ENCODE measurements at places on chromosomes 16 and 17.

DNA sequence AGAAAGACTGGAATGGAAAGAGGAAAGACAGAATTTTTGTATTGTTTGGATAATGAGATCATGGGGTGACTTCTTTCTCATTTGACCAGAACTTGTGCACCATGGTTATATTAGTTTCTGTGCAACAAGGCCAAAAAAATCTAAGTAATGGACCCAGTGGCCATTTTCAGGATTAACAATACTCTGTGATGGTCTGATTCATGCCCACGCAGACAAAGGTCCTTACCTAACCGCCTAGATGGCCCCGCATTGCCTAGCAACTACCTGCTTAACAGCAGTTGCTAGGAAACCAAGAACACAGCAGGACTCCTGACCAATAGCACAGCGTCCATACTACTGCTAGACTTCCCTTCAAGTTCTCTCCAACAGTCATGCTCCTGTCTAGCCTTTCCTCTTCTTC is 22.4 kb downstream of the MIS12 start:
- DNase-seq, result no peak

DNA sequence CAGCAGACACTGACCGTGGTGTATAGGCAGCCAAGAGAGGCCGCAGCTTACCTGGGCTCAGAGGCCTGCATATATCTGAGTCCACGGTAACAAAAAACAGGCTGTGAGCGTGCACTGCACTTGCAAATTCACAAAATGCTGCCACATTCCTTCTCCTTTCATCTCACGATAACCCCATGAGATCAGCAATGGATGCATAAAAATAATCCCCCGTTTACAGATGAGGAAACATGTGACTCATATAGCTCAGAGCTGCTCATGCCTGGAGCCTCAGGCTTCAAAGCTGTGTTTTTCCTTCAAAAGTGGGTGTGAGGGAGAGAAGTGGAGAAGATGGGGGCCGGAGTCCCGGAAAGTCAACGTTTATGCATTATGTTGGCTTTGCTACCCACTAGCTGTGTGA is 118.3 kb upstream of the FOXF1 start:
- DNase-seq, result no peak

- DNase-seq, result no peak
Measured at GRCh38 chr17:72125742-72126141, 4.9 kb downstream of the SOX9 start.

DNA sequence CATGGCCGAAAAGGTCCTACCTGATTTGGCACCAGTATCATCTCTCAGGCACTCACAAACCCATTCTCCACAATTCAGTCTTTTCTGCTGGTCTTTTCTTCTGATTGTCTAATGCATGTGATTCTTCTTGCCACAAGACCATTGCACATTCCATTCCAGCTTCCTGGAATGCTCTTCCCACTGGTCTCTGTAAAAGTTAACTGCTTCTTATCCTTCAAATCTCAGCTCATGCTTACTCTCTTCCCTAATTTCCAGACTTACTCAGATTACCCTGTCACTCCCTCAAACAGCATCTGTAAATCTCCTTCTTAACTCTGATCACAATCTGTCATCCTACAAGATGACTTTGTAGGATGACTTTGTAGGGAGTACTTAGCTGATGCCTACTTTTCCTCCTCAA is 320.2 kb downstream of the MAP2K6 start:
- no peak for DNase-seq

GRCh38 chr17:28916302-28916934 is 13.5 kb upstream of the DHRS13 start:
- DNase-seq, result peak; percentile 37

GRCh38 chr16:78742501-78743283 is 643.2 kb downstream of the WWOX start:
- no peak for DNase-seq

DNA sequence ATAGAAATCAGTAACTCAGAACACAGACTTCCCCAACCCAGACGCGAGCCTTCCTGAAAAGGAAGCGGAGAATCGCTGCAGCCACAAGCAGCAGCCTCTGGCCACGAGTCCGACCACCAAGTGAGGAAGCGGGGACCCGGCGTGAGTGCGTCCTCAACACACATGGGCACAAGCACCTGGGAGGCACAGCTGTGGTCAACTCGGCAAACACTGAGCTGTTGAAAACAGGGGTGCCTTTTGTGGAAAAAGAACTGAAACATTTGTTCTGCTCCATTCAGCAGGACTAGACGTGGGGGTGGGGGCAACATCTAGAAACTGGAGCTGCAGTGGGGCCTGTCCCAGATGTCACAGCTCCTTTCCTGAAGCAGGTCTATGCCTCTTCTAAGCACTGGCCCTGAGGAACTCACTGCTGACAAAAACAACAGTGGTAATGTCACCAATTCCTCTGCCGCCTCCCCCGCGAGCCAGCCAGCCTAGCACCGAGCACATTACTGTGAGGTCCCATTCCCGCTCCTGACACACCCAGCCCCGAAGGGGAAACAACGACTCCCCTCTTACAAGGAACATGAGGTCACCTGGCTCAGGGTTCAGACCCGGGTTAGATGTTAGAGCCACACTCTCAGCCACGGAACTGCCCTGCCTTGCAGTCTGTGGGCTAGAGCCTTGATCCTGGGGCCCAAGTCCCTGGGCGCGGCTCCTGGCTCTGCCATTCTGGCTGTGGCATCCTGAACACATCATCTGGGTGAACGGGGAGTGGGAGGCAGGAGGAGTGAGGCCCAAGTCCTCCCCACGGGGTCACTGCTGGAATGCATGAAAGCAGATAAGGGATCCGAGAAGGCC is 29.0 kb downstream of the KDM8 start:
- no peak for DNase-seq

- DNase-seq, result no peak
Measured at GRCh38 chr16:66605979-66606751, 1.7 kb downstream of the CMTM3 start.

DNA sequence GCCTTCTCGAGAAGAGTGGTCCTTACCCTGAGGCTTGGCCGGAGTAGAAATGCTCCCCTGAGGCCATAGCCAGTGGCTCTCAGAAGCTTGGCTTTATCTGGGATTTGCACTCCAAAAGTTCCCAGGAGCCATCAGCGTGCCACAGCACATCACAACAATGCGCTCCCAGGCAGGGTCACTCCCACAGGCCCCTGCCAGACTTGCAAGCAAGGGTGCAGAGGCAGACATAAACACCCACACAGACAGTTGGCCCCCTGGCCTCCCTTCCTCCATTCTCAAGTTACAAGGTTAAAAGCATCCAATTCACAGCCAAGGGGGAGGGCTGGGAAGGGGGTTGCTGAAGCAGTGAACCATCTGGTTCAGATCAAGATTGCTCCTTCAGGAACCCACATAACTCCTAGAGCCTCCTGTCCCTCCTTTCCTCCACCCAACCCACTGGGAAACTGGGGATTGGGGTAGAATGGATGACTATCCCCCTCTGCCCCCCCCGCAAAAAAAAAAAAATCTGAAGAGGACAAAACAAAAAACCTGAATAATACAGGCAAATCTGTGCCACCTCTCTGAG is 1.8 kb downstream of the ST3GAL2 start:
- no peak for DNase-seq

GRCh38 chr16:10571354-10571753 is 9.0 kb downstream of the EMP2 start:
- DNase-seq, result no peak

GRCh38 chr16:66427036-66427860 is at the start of gene BEAN1:
Gene BEAN1, plus strand, starts transcription at chr16:66427295. Its CDS starts 10,382 bp downstream, at chr16:66437677.
- DNase-seq, result no peak

- peak; percentile 32 for DNase-seq
Measured at GRCh38 chr17:8163978-8164814, 1.4 kb upstream of the VAMP2 start.

GRCh38 chr17:3602499-3602898 is 6.7 kb downstream of the TRPV1 start:
- DNase-seq, result no peak

GRCh38 chr17:72301887-72302286 is 181.1 kb downstream of the SOX9 start:
- DNase-seq, result no peak

- DNase-seq, result no peak
Measured at GRCh38 chr16:14549789-14550153, 80.3 kb downstream of the PARN start.

DNA sequence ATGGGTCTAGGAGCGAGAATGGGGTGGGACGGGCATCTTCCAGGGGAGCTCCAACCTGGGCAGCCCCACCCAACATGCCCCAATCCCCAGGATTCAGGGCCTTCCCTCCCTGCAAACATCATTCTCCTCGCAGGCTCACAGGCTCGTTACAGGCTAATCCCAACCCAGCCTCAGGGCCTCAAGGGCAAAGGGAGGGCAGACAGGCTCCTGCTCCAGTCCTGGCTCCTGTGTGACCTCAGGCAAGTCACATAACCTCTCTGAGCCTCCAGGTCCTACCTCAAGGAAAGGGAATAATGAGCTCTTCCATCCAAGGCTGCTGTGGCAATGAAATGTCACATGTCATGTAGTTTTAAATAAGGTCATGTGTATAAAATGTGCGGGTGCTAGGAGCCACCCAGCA is 186.5 kb upstream of the TNRC6C start:
- no peak for DNase-seq

DNA sequence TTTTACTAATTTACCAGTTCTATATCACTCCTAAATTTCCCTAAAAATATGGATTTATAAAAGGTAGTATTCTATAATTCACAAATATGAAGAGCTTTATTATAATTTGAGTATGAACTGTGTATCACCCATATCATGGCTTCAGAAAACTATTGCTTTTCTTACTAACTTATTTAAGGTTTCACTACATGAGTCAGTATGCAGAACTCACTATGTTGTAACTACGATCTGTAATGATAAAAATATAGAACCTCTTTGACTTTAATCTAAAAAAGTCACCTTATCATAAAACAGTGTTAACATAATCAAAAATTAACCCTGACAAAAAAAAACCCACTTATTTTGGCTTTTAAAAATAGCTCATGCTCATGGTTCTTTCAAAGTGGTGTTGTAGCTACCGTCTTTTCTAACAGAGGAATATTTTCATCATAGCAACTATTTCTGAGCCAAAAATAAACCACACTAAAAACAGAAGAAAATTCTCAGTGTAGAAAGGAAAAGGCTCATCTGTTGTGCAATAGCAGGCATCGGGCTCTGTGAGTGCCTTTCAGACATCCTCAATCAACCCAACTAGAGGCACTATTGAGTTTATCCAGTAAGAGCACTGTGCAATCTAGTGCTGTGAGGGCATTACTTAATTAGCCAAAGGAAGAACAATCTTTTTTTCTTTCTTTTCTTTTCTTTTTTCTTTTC is 42.1 kb downstream of the ITGAM start:
- peak; percentile 8 for DNase-seq

DNA sequence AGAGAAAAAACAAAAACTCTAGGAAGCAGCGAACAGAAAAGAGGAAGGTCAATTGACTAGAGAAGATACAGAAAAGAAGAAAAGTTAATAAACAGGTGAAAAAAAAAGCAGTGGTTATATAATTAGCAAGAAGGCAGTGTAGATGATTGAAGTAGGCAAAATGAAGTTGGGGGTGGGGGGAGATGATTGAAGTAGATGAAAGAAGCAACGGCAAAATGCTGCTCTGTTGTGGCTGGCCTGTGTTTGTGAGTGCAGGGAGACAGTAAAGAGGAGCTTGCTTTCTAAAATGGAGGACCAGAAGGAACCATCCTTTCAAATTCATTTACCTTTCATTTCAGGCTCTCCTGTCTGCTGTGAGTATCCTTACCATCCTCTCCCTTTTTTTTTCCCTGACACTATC is 3.6 kb downstream of the EVI2B start:
- no peak for DNase-seq

DNA sequence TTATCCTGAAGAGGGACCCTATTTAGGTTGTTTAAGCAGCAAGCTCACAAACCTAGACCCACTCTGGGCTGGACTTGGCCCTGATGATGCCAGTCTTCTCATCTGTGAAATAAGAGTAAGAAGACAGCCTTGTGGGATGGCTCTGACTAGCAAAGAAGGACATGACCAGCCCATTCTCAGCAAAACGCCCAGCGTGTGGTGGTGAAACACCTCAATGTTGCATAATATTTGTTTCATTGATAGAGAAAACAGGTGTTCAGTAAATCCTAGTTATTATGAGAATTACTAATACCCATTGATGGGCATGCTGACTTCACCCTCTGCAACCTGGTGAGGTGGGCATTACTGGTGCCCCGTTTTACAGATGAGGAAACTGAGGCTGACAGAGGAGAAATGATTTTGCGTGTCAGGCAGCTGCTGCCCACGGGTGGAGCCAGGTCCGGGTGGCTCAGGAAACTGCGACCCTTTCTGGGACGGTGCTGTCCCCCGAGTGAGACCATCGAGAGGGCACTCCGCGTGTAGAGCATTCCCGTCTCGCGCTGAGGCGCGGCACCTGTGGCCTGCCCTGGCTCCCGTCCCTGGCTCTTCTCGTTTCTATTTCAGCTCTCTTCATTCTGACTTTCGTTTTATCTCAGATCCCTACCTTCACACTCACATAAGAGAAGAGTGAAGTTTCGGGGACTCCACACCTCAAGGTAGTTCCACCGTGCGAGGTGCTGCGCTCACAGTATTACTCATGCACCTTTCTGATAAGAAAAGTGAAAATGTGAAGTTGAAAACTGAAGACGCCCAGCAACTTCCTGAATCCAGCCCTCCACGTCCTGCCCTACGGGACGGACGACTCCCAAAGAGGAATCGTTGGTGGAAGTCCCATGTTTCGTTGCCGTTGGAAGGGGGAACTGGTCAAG is 48.5 kb downstream of the IRF8 start:
- DNase-seq, result no peak

DNA sequence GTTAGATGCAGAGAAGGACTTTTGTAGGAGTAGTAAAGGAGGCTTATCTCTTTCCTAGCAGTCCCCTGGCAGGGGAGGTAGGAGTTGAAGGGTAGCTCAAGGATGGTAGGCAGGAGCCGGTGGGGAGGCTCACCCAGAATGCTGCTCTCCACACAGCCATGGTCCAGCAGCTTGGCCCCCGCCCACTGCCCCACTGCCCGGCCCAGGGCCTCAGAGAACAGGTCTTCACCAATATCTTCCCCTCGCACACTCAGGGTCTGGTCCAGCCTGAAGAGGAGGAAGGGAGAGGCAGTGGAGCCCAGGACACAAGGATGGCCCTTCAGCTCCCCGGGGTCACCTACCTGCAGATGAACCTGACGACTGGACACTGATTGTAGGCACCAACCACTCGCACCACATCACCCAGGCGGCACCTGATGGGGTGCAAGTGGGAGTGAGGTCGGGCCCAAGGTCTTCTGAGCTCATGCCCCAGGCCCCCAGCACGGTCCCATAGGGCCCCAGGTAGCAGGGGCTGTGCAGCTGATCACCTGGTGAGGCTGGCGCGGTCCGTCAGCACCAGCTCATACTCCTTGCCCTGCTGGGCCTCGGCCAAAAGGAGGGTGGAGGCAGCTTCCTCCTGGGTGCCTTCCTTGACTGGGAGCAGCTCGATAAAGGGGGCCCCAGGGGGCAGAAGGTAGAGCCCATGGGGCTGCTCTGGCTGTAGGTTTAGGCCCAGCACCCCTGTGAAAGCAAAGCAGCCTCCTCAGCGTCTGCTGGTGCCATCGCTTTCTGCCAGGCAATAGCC is 3.6 kb downstream of the GHDC start:
- DNase-seq, result no peak
